ENCODE measurements at places on chromosomes 2 and 18. TPM values are rescaled to one million over a fixed set of nuclear protein-coding genes. Genes with fewer than 3 reads are reported as not detected.

The CAPN14 gene
- polyA plus RNA-seq, result 0.23 TPM

The CAPN13 gene
- polyA plus RNA-seq, result 1.2 TPM

The EPB41L3 gene
- 40.5 TPM for polyA plus RNA-seq

The RAB12 gene
- polyA plus RNA-seq, result 55.0 TPM

The LONRF2 gene
- polyA plus RNA-seq, result 2.5 TPM

The MTCL1 gene
- polyA plus RNA-seq, result 7.1 TPM

The KCNK3 gene
- polyA plus RNA-seq, result 33.8 TPM

The CD8B2 gene
- polyA plus RNA-seq, result 0.37 TPM

The PLCL1 gene
- 6.4 TPM for polyA plus RNA-seq

The GALNT13 gene
- 3.5 TPM for polyA plus RNA-seq

The TGFA gene
- 0.67 TPM for polyA plus RNA-seq

The SF3B6 gene
- 116 TPM for polyA plus RNA-seq

The LRP1B gene
- polyA plus RNA-seq, result 0.81 TPM

The RIOK3 gene
- polyA plus RNA-seq, result 66.2 TPM

The SDC1 gene
- polyA plus RNA-seq, result 75.8 TPM

The ANAPC1 gene
- 26.8 TPM for polyA plus RNA-seq

The SEPTIN10 gene
- 136 TPM for polyA plus RNA-seq

The MLPH gene
- 2.7 TPM for polyA plus RNA-seq

The SP5 gene
- 7.1 TPM for polyA plus RNA-seq

The VWC2L gene
- 0.06 TPM for polyA plus RNA-seq

The EGR4 gene
- not detected for polyA plus RNA-seq

The OR6B2 gene
- not detected for polyA plus RNA-seq

The KCNJ13 gene
- polyA plus RNA-seq, result 5.4 TPM

The THSD7B gene
- polyA plus RNA-seq, result 1.9 TPM

The PEX13 gene
- 29.3 TPM for polyA plus RNA-seq

The ANO7 gene
- polyA plus RNA-seq, result 2.7 TPM

The PLEKHH2 gene
- 205 TPM for polyA plus RNA-seq

The NAT8 gene
- 1.4 TPM for polyA plus RNA-seq

The CYBRD1 gene
- polyA plus RNA-seq, result 92.9 TPM

The SLC8A1 gene
- 4.2 TPM for polyA plus RNA-seq

The GLS gene
- polyA plus RNA-seq, result 128 TPM

The EIF5B gene
- 62.1 TPM for polyA plus RNA-seq

The PCARE gene
- polyA plus RNA-seq, result not detected

The SERPINB12 gene
- not detected for polyA plus RNA-seq

The CAPG gene
- polyA plus RNA-seq, result 42.5 TPM

The AFG3L2 gene
- 42.6 TPM for polyA plus RNA-seq

The LYPD1 gene
- 1.1 TPM for polyA plus RNA-seq

The TUBA4B gene
- 5.7 TPM for polyA plus RNA-seq

The EMILIN1 gene
- 213 TPM for polyA plus RNA-seq

The MIB1 gene
- 63.9 TPM for polyA plus RNA-seq

All from right lung (tissue), 10 donors.